ENCODE measurements at places on chromosomes 11 and 22.

GRCh38 chr11:41879214-41879613 is 419.8 kb upstream of the LRRC4C start:
- DNase-seq: no peak

GRCh38 chr11:119722281-119722794 is 6.7 kb downstream of the NECTIN1 start:
- no peak for DNase-seq

DNA sequence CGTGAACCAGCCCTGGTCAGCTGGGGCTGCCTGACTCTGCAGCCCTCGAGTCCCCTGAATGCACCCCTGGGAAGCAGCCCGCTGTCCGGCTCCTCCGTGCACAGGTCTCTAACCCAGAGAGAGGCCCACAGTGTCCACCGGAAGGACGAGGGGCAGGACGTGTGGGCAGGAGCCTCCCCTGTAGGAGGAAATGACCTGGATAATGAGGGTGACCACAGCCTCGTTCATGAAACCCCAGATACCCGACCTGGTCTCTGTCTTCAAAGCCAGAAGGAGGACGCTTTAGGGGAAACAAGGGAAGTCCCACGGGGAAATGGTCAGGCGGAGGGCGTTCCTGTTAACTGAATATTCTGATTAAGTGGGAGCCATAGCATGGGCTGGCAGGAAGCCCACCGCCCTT is 23.3 kb downstream of the LIF start:
- no peak for DNase-seq

DNA sequence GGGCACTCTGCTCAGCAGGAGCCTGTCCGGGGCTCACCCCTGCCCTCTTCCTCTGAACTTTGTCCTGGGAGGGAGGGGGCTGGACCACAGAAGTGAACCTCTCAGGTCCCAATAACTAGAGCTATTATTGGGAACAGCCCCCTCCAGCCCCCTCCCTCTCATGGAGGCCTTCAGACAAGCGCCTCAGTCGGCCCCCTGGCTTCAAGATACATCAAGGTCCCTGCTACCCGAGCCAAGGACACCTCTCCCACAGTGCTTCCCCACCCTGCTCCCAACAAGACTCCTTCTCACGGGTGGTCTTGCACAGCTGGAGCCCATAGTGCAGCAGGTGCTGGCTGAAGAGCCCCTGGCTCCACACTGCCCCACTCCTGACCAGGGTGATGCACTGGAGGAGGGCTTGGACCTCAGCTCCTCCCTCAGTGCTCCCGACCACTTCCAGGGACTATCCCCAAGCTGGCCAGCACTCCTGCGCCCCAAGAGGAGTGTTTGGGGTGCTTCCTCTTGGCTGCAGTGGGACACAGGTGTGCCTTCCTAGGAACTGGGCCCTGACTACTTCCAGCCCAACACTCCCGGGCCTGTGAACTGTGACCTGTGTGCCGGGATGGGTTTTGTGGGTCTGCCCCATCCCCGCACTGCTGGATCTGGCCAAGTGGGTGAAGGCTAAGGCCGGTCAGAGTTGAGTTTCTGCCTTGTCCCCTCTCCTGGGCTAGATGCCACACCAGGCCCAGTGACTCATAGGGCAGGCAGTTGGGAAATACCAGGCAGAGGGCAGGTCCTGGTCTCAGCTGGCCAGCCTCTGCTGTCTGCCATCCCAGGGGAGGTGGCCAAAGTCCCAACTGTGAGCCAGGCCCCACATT is 2.2 kb downstream of the PNPLA2 start:
- peak; percentile 62 for DNase-seq

- DNase-seq: no peak
Observed at GRCh38 chr22:49367041-49367697, 460.5 kb downstream of the BRD1 start.

GRCh38 chr22:35299217-35299672 is 449 bp upstream of the TOM1 start:
- DNase-seq: peak; percentile 34

GRCh38 chr22:35868938-35869337 is 151.3 kb downstream of the APOL5 start:
- DNase-seq: peak; percentile 29

- peak; percentile 62 for DNase-seq
Observed at GRCh38 chr11:93541884-93542810, 1.0 kb downstream of the SMCO4 start.

- DNase-seq: no peak
Observed at GRCh38 chr11:40513281-40513680, 946.2 kb downstream of the LRRC4C start.

- DNase-seq: no peak
Observed at GRCh38 chr11:71998649-71999310, at the start of gene IL18BP. TSS of gene IL18BP (plus strand) at chr11:71998909. CDS start at chr11:71999985, 1,076 bp downstream.

GRCh38 chr11:7964873-7965272 is 374 bp downstream of the NLRP10 start:
- no peak for DNase-seq

GRCh38 chr22:41050883-41051282 is 41.5 kb upstream of the EP300 start:
- no peak for DNase-seq

DNA sequence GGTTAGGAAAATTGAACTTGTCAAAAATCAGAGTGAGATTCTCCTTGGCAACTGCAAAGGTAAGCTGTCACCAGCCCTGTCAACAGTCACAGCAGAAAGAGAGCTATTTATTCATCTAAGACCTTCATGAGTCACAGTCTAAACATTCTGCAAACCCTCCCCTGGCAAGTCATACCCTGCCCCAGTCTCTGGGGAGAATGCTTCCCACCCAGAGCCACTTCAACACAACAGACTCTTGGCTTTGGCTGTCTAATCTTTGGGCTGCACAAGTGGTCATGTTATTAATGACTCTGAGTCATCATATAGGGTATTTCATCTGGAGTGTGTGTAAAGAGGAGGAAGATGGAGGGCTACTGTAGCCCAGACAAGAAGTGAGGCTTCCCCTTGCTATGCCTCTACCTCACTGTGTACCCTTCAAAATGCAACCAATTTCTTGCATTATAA is 153.4 kb downstream of the CCDC34 start:
- DNase-seq: peak; percentile 96
